Activated naive CD4-positive, alpha-beta T cell (primary cell): ENCODE measurements at places on chromosomes 16 and 17.
A peak's percentile ranks its signal among the peaks of the same experiment; 100 is the strongest.

DNA sequence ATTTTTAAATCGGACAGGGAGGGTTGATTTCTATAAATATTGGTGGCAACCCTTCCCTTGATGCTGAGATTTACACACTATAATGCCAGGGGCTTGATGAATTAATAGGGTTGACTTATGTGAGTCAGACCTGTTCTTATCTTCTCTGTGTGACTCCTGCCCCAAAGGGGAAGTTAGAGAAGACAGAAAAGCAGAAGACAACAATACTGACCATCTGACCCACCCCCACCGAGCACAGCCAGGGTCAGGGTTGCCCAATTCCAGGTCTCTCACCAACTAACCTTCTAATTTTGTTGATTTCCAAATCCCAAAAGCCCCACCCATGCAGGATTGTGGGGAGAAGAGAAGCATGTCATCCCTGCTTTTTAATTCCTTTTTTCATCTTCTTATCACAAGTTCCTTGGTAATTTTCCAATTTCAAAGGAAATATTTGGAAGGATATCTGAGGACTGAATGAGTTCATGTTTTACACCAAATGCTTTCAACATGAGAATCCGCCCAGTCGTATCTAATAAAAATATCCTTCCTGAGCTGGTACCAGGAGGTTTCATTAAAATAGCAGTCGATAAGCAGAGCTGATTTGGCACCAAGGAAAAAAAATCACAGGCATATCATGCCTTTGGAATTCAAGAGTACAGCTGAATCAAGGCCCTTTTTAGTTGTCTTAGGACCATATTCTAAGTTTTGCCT, 603.4 kb upstream of the CDH11 start:
- no peak for DNase-seq

- no peak for DNase-seq
These were observed 4.7 kb upstream of the PSMC5 start for GRCh38 chr17:63822537-63822936.

DNA sequence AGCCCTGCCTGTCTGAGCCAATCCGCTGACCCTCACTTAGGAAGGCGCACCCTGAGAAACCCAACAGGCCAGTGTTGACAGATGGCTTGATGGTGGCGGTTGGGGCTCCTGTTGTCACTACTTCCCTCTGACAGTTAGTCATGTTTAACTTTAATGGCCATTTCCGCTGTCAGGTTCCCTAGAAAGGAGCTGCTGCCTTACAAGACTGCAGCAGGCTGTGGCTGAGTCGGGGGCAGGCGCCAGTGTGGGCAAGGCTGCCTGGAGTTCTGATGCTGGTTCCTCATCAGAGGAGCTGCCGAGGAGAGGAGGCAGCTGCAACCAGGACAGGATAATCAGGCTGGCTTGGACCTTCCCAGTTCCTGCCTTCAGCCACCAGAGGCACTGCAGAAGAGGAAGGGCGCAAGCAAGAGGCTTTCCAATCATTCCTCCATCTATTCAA, 223.2 kb upstream of the DYNLRB2 start:
- DNase-seq = no peak

DNA sequence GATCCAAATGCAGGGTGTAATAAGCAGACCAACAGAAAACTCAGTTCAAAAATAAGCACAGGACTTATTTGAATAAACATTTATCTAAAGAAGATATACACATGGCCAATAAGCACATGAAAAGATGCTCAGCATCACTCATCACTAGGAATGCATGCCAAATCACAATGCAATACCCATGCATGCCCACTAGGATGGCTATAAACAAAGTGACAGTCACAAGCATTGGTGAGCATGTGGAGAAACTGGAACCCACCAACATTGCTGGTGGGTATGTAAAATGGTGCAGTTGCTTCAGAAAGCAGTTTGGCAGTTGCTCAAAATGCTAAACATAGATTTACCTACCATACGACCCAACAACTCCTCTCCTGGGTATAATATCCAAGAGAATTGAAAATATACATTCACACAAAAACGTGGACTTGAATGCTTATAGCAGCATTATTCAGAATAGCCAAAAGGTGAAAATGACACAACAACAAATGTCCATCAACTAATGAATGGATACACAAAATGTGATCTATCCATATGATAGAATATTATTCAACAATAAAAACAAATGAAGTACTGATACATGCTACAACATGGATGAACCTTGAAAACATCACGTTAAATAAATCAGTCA, 20.1 kb downstream of the UBE2O start:
- DNase-seq = no peak

DNA sequence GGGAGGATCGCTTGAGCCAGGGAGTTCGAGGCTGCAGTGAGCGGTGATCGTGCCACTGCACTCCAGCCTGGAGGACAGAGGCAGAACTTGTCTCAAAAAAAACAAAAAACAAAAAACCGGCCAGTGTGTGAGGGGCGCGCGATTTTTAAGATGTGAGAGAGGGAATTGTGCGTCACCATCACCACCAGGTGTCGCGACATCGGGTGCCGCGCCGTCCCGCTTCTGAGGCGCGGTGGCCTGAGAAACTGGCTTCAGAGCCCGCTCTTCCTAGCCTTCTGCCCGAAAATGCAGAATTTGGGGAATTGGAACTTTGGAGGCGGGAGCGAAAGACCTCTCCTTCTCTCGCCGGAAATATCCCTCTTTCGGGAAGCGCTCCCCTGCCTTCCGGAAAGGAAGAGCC, 524.8 kb downstream of the KCNJ18 start:
- DNase-seq = no peak

DNA sequence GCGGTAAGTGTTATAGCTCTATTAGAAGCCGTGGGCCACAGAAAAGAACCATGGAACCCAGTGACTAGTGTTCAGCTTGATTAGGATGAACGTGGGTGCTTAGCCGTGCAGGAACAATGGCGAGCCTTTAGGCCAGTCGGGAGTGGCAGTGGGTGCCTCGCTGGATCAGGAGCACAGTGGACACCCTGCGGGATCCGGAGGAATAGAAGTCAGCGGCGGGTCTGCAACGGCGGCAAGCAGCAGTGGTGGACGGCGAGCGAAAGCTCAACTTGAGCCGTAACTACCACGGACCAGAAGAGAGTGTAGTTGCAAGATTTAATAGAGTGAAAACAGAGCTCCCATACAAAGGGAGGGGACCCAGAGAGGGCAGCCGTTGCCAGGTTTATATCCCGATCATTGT, 37.3 kb upstream of the CDH15 start:
- no peak for DNase-seq

GRCh38 chr16:89620406-89620841, 7.0 kb downstream of the DPEP1 start:
- no peak for DNase-seq

GRCh38 chr17:47978324-47978723, 7.4 kb downstream of the CDK5RAP3 start:
- peak; percentile 9 for DNase-seq

DNA sequence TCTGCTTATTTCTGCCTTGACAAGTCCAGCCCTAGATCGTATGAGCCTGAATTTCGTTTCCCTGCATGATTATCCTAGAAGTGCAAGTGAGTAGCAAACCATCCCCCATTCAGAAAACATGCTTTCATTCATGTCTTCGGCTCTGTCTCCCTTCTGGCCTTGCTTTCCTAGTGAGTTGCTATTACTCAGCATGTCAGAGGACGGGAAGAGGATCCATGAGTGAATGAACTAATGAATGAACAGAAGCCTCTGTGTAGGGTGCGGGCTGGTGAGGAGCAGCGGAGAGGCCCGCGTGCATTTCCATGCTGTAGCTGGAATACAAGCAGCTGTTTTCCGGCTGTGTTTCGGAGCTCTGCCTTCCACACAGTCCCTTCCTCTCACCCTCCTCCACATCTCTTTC, 155.7 kb upstream of the NOL11 start:
- DNase-seq = no peak

- DNase-seq = no peak
These were observed 8.6 kb downstream of the ZNF750 start for GRCh38 chr17:82831041-82831817.

GRCh38 chr17:6299275-6299674, 135.6 kb downstream of the AIPL1 start:
- no peak for DNase-seq

DNA sequence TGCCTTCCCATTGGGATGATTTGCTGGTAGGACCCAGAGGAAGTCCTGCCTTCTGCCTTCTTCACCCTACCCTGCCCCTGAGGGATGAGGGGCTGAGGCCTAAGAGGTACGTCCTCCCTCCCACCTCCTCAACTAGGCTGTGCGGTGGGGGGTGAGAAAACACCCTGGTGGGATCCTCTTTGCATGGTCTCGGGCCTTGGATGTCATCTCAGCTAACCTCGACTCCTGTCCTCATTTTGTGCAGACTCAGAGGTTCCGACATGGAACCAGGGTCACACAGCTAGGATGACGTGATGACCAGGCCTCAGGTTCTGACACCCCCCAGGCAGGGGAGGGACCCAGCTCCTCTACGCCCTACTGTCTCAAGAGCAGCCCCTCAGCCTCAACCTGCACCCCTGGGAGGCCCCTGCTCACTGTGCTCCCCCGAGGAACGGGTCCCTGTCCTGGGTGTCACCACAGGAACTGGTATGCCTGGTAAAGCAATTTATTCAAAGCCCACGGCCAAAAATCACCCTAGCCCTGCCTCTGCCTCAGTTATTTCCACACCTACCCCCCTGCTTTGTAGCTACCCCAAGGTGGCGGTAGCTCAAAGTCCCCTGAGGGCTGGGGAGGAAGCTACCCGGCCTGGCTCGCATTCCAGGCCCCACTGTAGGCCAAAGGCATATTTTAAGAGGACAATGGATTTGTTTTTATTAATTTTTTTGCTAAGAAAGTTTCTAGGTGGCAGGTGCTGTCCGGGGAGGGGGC, 17.5 kb downstream of the UNC13D start:
- no peak for DNase-seq

DNA sequence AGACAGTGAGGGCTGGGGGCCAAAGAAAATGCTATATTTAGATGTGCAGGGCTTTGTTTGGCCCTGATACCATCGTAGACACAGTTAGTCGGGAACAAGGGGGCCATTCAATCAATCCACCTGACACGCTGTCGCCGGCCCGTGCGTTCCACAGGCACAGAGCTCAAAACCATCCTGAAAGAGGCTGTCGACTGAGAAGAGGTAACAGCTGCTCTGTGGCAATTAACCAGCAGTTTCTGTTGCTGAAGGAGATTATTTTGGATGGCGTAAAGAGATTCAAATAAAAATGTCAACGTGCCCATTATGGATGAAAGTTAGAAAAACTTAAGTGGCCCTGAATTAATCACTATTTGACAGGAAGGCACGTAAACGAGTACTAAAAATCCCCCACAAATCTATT, 276.2 kb upstream of the IRX5 start:
- DNase-seq = no peak

DNA sequence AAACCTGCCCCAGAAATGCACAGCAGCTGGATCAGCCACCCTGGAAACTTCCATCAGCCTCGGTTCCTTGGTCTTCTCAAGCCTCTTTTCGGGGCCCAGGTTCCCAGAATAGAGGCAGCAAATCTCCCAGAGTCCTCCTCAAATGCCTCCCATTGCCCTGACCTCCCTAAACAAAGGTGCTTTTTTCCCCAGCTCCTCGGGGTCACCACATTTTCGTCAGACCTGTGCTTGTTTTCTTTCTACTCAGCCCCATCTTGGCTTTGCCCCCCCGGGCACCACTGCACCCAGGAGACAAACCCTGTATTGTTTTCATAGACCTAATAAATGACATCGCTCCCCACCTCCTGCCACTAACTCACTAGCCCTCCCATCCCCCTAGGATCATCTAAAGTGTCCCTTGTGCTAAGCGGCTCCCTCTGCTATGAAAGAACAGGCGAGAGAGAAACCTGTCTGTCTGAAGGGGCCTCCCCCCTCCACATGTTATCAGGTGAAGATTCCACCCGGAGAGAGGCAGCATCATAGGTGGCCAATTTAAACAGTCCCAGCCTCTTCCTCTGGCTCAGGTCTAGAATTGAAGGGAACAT, 451.1 kb downstream of the SOX9 start:
- no peak for DNase-seq

DNA sequence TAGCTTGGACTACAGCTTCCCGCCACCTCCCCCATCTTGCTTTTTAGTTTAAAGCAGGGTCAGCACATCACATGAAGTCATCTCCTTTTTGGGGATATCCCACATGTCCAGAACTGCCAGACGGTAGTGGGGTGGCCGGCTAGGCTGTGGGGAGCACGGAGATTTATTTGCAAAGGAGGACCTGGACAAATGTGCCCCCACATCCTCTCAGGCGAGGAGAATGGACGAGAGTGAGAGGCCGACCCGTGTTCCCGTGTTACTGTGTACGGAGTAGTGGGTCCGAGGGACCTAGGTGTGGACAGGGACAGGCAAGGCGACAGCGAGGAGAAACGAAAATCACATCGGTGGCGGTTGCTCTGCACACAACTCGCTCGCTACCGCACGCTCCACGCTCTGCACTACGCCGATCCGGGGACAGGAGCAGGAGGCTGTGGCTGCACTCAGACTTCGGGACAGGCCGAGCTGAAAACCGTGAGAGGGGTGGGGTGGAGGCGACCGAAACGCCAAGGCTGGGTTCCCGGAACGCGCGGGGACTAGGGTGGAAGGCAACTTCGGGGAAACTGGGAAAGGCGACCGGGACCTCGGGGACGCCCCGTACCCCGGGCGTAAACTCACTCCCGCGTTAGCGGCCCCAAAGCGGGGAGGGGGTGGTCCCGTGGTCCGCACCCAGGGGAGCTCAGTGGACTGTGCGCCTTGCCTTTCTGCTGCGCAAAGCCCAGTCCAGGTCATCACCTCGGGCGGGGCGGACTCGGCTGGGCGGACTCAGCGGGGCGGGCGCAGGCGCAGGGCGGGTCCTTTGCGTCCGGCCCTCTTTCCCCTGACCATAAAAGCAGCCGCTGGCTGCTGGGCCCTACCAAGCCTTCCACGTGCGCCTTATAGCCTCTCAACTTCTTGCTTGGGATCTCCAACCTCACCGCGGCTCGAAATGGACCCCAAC, at the start of gene MT1A:
TSS of gene MT1A (plus strand) at position 853 of the 937 bp plus-strand sequence. CDS start at position 926, 73 bp downstream.
- no peak for DNase-seq

- DNase-seq = no peak
These were observed 19.1 kb downstream of the PHAF1 start for GRCh38 chr16:67128887-67129286.

- DNase-seq = no peak
These were observed 31.4 kb upstream of the ADCY7 start for GRCh38 chr16:50234771-50235556.

DNA sequence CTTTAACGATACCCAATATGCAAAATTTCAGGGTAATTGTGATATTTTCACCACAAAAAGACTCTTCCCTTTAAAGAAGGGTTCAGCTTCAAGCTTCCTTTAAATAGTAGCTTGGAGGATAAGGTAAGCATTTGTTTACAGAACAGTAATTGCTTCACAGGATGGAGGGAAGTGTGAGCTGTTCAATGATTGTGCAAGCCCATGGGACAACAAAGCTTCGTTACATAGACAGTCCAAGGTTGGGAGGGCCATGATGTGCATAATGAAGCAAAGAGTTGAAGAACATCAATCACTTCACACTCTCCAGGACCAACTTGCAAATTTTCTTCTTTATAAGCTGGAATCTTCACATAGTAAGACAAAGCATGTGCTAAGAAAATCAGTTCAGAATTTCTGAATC, 145.0 kb upstream of the ASIC2 start:
- DNase-seq = no peak
